ENCODE measurements at places on chromosomes 5 and 9.

- DNase-seq = no peak
Measured at GRCh38 chr5:116388564-116389258, 185.9 kb downstream of the SEMA6A start.

GRCh38 chr5:159244163-159244562 is 18.9 kb upstream of the UBLCP1 start:
- no peak for DNase-seq

DNA sequence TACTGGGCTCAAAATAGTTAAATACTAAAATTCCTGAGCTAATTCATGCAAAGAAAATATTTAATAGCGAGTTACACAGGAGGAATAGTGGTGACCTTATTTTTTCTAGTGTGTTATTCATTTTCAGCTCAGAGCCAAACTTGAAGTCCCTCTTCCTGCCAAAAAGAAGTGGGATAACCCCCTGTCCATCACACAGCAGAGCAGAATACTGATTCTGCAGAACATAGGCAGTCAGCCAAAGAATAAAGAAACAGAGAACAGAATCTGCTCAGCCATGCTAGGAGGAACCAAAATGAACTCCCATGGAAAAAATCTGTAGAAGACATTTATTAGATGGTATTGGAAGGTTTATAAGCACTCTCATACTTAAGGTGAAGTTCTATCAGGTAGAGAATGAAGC is 49.4 kb upstream of the GRIN3A start:
- no peak for DNase-seq

DNA sequence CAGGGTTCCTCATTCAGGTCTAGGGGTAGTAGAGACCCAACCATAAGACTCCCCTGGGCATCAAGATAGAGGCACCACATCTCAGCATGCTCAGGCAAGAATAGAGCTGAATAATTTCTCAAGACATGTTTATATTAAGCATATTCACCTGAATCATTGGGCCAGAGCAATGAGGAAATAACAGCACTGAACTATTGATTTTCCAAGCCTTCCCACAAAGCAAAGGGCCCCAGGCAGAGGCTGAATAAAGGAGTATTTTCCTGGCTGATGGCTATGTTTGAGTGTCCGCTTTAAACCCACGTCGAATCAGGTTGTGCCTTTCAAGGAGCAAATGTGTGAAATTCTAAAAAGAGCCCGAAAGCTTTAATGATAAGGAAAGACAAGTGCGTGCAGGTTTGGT is 129.2 kb downstream of the HSD17B3 start:
- DNase-seq = no peak

DNA sequence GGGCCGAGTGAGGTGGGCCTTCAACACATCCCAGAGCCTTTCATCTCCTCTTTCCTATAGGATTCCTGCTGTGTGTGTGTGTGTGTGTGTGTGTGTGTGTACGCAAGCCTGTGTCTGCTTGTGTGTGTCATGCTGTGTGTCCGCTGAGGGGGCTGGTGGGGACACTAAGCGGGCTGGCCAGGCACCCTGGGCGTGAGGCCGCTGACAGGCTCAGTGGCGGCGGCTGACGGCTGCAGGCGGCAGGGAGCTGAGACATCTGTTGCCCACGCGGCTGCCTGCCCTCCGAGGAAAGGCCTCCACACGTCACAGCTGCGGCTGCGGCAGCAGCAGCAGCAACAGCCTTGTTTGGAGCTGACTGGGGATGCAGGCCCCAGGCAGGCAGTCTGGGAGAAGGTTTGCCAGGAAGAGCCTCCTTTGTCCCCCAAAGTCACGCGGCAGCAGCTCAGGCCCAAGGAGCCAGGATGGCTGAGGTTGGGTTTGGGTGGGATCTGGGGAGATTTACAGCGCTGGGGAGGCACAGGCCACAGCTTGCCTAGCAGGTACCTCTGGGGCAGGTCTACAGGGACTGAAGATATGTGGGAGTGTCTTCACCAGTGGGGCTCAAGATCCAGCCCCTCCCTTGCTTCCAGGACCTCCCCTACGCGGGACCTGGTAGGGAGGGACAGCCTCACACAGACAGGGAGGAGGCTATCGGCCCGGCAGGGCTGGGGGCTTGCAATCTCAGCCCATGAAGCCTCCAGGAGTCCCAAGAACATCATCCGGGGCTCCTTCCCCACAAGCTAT is 1.8 kb downstream of the PDLIM4 start:
- no peak for DNase-seq

DNA sequence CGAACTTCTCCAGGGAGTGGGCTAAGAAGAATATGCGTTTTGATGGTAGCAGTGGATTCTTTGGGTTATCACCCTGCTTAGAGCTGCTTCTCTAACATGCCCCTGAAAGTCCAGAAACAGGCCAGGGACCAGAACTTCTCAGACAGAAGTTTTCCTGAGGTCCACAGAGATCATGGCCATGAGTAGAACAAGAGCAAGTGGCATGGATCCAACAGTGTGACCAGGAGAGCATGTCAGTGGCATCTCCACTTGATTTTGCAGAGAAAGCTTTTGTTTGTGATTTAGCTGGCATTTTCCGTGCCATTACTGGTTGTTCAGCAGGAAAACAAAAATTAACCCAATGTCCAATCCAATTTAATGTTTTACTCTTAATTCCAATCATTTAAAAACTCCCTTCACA is 298.5 kb upstream of the CD180 start:
- no peak for DNase-seq

DNA sequence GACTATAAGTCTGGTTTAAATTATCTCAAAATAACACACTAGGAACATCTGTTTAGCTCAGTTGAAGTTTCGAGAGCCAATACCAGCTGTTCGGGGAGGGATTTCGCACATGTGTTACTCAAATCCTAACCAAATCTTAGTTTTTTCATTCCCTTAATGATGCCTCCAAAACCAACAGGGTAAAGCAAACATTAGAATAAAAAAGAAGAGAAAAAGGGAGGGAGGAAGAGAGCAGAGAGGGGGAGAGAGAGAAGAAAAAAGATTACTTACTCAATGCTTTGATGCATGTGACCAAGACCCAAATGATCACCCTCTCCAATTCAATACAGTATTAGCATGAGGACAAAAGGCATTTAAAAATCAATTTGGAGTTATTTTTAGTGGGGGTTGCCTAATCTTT is 86.0 kb upstream of the NR5A1 start:
- DNase-seq = no peak

DNA sequence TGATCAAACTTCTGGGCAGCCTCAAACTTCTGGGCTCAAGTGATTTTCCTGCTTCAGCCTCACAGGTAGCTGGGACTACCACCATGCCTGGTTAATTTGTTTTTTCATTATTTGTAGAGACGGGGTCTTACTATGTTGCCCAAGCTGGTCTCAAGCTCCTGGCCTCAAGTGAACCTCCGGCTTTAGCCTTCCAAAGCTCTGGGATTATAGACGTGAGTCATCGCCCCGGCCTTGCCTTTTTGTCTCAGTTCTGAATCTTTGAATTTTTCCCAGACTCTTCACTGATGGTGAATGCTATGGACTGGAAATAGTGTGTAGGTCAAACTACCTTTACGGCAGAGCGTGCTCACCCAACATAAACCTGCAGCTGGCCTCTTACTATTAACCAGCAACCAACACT is 32.3 kb upstream of the EGFLAM start:
- no peak for DNase-seq

DNA sequence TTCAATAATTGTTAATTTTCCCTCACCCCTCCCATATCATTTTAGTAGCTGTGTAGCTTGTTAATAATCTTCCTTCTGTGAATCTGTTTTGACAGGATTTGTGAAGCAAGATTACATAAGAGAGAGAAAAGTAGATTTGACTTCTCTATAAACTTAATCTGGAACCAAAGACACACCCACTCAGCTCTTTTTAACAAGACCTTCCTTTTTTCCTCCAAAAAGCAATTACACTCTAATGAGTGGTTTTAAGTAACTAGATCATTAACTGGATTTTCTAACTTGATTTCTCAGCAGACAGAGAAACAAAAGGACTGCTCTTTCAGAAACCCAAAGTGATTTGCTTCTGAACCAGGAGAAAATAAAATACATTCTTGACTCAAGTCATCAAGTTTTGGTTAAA is 21.9 kb downstream of the RFK start:
- DNase-seq = no peak

GRCh38 chr5:137880313-137880712 is 8.9 kb upstream of the PKD2L2 start:
- no peak for DNase-seq

DNA sequence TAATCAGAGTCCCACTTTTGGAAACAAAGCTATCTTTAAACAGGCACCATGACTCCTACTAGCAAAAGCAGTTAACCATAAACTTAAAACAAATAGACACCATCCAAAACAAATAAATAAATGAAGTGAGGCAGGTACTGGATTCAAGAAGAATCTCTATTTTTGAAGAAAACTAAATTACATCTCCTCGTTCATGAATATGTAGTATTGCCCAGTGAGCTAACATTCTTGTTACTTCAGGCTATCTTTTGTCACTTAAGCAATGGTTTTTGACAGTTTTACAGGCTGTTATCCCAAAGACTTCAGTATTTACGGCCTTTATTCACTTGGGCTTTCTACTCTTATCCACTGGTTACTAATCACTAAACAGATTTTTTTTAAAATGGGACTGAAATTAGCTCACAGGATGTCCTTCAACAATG is 242.5 kb downstream of the MLLT3 start:
- no peak for DNase-seq

DNA sequence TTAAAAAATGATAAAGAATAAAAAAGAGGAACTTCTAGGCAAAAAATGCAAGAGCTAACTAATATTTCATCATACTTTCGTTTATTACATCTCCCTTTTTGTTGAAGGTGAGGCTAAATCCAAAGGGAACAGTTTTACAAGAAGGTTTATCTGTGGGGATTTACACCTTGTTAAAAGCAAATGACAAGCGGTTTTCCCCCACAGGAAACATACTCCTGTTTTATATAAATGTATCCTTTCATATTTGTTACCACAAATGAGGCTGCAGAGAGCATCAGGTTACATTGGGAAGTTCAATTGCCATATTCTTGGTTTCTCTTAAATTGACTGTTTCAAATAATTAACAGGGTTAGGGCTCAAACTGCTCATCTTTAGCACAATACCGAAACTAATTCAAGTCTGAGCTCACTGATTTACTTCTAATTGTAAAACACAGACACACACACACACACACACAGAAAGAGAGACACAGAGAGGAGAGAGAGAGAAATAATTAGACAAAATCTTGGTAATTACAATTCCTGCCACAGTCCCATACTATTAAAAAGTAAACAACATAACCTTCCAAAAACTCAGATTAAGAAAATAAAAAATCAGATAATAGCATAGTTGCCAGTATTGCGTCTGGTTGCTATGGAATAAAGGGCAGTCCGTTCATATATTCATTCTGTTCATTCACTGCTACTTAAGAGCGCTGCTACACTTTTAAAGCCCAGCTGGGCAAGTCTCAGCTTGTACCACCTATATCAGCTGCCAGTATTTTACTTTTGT is 17.1 kb downstream of the RFX3 start:
- no peak for DNase-seq

DNA sequence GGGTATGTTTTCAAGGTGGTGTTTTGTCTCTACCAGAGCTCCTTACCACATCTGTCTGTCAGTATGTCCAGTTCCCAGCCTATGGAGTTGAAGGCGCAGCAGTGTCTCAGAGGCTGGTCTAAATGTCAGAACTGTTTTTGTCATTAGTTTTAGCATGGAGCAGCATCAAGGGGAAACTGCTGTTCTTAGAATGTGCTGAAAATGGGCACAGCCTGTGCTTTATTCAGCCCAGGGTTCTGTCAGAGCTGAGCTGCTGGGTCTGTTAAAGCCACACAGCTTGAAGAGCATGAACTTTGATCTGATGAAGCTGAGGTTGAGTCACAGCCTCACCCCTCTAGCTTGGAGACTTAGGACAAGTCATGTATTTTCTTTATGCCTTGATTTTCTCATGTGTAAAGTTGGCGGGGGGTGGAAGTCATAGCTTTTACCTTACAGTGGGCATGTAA is 71.9 kb downstream of the RALGPS1 start:
- no peak for DNase-seq

- DNase-seq = no peak
Measured at GRCh38 chr5:171520300-171521174, 101.1 kb downstream of the FGF18 start.

- DNase-seq = no peak
Measured at GRCh38 chr5:178123966-178124925, 6.6 kb upstream of the RMND5B start.

- no peak for DNase-seq
Measured at GRCh38 chr5:145689235-145689634, 145.9 kb downstream of the PRELID2 start.

- DNase-seq = no peak
Measured at GRCh38 chr9:15180124-15180523, 126.9 kb downstream of the TTC39B start.

GRCh38 chr9:131579789-131580211 is 34.5 kb downstream of the PRRT1B start:
- DNase-seq = no peak

DNA sequence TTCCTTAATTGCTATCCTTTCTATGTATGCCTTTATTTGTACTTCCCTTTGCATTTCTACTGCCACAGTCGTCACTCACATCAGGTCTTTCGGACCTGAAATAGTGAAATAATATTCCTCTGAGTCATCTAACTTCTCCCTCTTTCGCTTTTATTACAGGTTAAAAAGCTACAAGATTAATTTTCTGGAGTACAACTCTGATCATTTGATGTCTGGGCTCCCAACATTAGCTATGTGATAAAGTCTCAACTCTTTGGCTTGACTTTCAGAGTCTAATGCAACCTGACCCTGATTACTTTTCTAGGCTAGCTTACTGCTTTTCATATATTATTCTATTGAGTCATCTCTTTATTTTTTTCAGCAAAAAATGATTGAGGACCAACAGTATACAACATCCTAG is 638.8 kb upstream of the WWC1 start:
- no peak for DNase-seq

DNA sequence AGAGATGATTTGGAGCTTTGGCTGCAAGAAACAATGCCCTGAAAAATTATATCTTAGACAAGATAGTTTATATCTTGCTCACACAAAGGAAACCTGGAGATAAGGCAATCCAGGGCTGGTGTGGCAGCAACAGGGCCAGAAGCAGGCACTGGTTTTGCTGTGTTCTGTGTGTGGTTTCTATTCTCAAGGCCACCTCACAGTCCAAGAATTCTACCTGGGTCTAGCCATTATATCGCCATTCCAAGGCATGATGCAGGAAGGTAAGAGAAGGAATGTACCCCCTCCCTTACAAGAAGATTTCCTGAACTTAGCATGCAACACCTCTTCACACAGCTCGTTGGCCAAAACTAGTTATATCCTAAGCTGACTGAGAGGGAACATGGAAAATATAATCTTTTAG is 74.5 kb upstream of the MEGF10 start:
- DNase-seq = no peak

DNA sequence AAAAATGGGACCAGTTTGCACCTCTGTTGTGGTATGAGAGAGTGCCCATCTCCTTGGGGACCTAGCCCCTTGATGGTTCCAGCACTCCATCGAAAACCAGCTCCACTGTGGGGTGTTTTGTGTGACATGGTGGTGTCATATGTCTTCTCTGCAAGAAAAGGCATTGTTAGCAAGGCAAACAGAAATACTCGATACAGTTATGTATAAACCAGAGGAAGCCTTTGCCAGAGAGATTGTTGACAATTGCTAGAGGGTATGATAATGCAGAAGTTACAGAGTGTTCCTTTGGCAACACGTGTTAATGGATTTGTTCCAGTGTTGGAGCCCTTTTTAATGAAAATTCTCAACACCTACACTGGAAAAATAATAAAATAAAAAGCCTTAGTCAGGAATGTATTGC is 270.4 kb upstream of the DMRT1 start:
- no peak for DNase-seq

- DNase-seq = no peak
Measured at GRCh38 chr9:121801579-121801978, 150.1 kb downstream of the DAB2IP start.

GRCh38 chr9:107637421-107638420 is 148.2 kb upstream of the KLF4 start:
- DNase-seq = no peak

Data from stimulated activated CD8-positive, alpha-beta memory T cell treated with anti-CD3 and anti-CD28 coated beads, Interleukin-2, amount 100 ng/mL, for 48 hours (primary cell).